Neural crest cell (in vitro differentiated cells): ENCODE measurements at places on chromosomes 7 and 10. TPM values are rescaled to one million over a fixed set of nuclear protein-coding genes. Genes with fewer than 3 reads are reported as not detected.

DNA sequence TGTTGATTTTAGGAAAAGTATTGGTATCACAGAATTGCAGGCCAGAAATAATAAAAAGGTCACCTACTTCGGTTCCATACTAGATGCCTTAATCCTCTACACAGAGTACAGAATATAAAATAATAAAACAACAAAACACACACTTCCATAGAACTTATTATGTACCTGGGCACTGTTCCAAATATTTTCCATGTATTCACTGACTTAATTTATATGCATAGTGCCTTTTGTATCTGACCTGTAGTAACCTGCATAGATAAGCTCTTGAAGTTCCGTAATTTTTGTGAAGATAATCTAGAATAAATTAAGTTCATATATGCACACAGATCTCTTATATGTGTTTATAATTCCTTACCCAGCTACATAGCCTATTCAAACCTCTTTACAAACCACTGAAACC, 78.3 kb downstream of the RAPGEF5 start:
- no peak for DNase-seq

GRCh38 chr10:103433858-103434257, 18.3 kb downstream of the CALHM2 start:
- no peak for DNase-seq

GRCh38 chr7:35571611-35572240, 123.2 kb downstream of the HERPUD2 start:
- DNase-seq: no peak

The TWIST1 gene
- total RNA-seq: 6.7 and 8.1 TPM in 2 replicates

The ZNF804B gene
- not detected in 2 replicates for total RNA-seq

The KCNK18 gene
- not detected in 2 replicates for total RNA-seq

The NYAP1 gene
- 4.8 and 5.2 TPM in 2 replicates for total RNA-seq
